RPMI7951 (cell line): ENCODE measurements at places on chromosomes 4 and X. TPM values are rescaled to one million over a fixed set of nuclear protein-coding genes. Genes with fewer than 3 reads are reported as not detected.

The GPRASP2 gene
- total RNA-seq, result 6.2 and 6.6 TPM in 2 replicates

The UGT2B10 gene
- not detected in 2 replicates for total RNA-seq

The CACNA1F gene
- not detected in 2 replicates for total RNA-seq

The BRS3 gene
- total RNA-seq, result not detected in 2 replicates

The SLC9B1 gene
- 0.24 and 0.49 TPM in 2 replicates for total RNA-seq

The TBX22 gene
- not detected in 2 replicates for total RNA-seq

The FGG gene
- not detected in 2 replicates for total RNA-seq

The DBET gene
- not detected in 2 replicates for total RNA-seq

The RAB33A gene
- 1.6 and 2.0 TPM in 2 replicates for total RNA-seq

The FANCB gene
- total RNA-seq, result 13.1 and 16.2 TPM in 2 replicates

The PRRG3 gene
- total RNA-seq, result not detected in 2 replicates

The STOX2 gene
- 0.10 TPM in 1 of 2 replicates, not detected in the other for total RNA-seq

The HELT gene
- not detected in 2 replicates for total RNA-seq

The MND1 gene
- total RNA-seq, result 27.2 and 36.0 TPM in 2 replicates

The C4orf51 gene
- not detected in 2 replicates for total RNA-seq

The SPANXB1 gene
- total RNA-seq, result 7.0 and 8.7 TPM in 2 replicates

The SPARCL1 gene
- total RNA-seq, result 0.12 and 0.39 TPM in 2 replicates

The ADRA2C gene
- 0.24 and 0.49 TPM in 2 replicates for total RNA-seq

The DRD5 gene
- total RNA-seq, result not detected in 2 replicates
